Effector memory CD8-positive, alpha-beta T cell (primary cell): ENCODE measurements at places on chromosomes 13 and 19.

DNA sequence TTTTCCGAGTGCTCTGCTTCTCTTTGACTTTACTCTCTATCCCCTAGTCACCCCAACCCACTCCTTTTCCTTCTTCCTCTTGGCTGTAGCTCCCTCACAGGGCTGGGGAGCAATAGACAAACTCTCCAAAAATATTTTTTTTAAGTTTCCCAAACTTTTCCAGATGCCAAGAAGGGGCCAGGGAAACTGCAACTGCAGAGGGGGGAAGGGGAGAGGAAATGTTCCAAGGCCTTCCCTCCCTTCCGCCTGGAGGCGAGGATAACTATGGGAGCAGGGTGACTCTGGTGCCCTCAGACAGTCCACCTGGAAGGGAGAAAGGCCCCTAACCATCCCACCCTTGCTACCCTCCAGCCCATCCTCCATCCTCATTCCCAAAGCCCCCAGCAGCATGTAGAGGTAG is 49.4 kb downstream of the LYL1 start:
- H3K4me3 ChIP-seq = no peak overlapping the region
- no peaks in the 10 kb centered on the region for H3K27me3 ChIP-seq
- H3K36me3 ChIP-seq = no peaks in the 10 kb centered on the region
- no peak overlapping the region for H3K27ac ChIP-seq
- DNase-seq = no peak
- H3K4me1 ChIP-seq = peaks cover 8% of the 10 kb centered on the region

DNA sequence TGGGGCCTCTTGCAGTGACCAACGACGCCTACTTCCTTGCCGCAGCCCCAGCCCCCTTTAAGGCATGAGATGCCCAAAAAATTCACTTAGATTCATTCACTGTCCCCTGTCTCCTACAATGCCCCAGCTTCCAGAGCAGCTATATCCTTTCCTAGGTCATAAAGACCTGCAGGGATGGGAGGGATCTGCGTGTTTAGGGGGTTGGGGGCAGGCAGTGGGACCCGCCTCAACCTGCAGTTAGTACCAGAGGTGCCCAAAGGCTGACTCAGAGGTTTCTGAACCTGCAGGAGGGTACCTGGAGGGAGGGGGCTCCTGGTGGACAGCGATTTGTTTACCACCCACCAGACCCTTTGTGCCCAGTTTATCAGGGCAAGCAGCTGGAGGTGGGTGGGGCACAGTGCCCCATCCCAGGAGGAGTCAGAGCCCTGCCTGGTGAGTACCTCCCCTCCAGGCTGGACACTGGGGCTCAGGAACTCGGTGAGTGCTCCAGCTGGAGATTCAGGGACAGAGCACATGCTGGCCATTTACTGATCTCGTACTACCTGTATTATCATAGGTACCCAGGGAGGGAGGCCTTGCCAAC is 10.1 kb downstream of the RPS28 start:
- no peak overlapping the region for H3K4me3 ChIP-seq
- no peak for DNase-seq
- H3K27ac ChIP-seq = no peak overlapping the region

- peaks cover 45% of the 10 kb centered on the region for H3K4me1 ChIP-seq
- H3K27ac ChIP-seq = peak overlapping the region; percentile 9
- H3K27me3 ChIP-seq = peaks cover 10% of the 10 kb centered on the region
- no peaks in the 10 kb centered on the region for H3K36me3 ChIP-seq
- H3K4me3 ChIP-seq = no peak overlapping the region
These were observed 12.8 kb upstream of the DHRS12 start for GRCh38 chr13:51816604-51817249.

GRCh38 chr19:17128403-17128802 is 52.8 kb downstream of the MYO9B start:
- H3K4me1 ChIP-seq = peaks cover 38% of the 10 kb centered on the region
- no peak for DNase-seq
- H3K4me3 ChIP-seq = no peak overlapping the region
- peak overlapping the region; percentile 94 for H3K27ac ChIP-seq
- H3K27me3 ChIP-seq = no peaks in the 10 kb centered on the region
- peaks cover 39% of the 10 kb centered on the region for H3K36me3 ChIP-seq

DNA sequence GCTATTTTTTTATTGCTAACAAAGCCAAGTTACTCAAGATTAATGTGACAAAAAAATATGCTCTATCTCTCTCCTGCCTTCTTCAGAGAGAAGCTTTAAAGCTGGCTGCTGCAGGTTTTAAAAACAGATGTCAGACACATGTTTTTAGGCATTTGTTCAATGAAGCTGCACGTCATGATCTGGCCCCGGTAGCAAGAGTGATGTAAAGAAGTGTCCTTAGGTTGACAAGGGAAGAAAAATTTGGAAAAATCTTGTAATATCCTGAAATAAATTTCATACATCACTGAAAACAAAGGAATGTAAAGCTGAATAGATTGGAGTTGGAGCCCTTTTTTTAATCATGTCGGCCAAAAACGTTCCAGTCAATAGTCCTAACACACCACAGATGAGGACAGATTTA is 531.4 kb upstream of the NBEA start:
- no peak overlapping the region for H3K27ac ChIP-seq
- H3K27me3 ChIP-seq = no peaks in the 10 kb centered on the region
- no peak for DNase-seq
- no peaks in the 10 kb centered on the region for H3K4me1 ChIP-seq
- no peak overlapping the region for H3K4me3 ChIP-seq

- peaks cover 8% of the 10 kb centered on the region for H3K27me3 ChIP-seq
- peaks cover 63% of the 10 kb centered on the region for H3K36me3 ChIP-seq
- DNase-seq = no peak
- H3K4me1 ChIP-seq = peaks cover 30% of the 10 kb centered on the region
These were observed 584 bp upstream of the RPS16 start for GRCh38 chr19:39436350-39436716.

GRCh38 chr19:16807549-16808284 is 21.5 kb upstream of the SIN3B start:
- no peak overlapping the region for H3K27ac ChIP-seq
- H3K4me1 ChIP-seq = no peaks in the 10 kb centered on the region
- peaks cover 8% of the 10 kb centered on the region for H3K27me3 ChIP-seq
- DNase-seq = no peak
- H3K36me3 ChIP-seq = peaks cover 4% of the 10 kb centered on the region
